ENCODE measurements at places on chromosomes 5 and 9.

- H3K4me3 ChIP-seq = no peak overlapping the region
- H3K4me1 ChIP-seq = no peaks in the 10 kb centered on the region
- DNase-seq = no peak
- no peaks in the 10 kb centered on the region for H3K36me3 ChIP-seq
- peaks cover 13% of the 10 kb centered on the region for H3K27me3 ChIP-seq
These were observed 96.5 kb downstream of the SH3TC2 start for GRCh38 chr5:148966348-148966747.

DNA sequence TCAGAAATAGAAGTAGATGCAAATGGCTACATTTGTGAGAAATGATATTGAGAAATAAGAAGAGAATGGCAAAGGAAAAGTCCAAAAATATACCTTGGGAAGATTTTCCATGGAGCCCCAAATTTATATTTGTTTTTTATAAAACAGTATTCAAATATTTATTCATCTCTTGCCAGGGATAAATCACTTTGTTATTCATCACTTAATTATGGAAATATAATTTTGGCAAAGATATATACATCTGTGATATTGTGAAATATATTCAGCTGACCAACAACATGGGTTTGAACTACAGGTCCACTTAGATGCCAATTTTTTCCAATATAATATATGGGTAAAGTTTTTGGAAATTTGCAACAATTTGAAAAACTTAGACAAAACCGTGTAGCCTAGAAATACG lies 19.7 kb upstream of the RAPGEF6 start:
- DNase-seq = no peak
- H3K4me3 ChIP-seq = no peak overlapping the region
- no peaks in the 10 kb centered on the region for H3K4me1 ChIP-seq
- peaks cover 68% of the 10 kb centered on the region for H3K36me3 ChIP-seq
- H3K27ac ChIP-seq = no peak overlapping the region

DNA sequence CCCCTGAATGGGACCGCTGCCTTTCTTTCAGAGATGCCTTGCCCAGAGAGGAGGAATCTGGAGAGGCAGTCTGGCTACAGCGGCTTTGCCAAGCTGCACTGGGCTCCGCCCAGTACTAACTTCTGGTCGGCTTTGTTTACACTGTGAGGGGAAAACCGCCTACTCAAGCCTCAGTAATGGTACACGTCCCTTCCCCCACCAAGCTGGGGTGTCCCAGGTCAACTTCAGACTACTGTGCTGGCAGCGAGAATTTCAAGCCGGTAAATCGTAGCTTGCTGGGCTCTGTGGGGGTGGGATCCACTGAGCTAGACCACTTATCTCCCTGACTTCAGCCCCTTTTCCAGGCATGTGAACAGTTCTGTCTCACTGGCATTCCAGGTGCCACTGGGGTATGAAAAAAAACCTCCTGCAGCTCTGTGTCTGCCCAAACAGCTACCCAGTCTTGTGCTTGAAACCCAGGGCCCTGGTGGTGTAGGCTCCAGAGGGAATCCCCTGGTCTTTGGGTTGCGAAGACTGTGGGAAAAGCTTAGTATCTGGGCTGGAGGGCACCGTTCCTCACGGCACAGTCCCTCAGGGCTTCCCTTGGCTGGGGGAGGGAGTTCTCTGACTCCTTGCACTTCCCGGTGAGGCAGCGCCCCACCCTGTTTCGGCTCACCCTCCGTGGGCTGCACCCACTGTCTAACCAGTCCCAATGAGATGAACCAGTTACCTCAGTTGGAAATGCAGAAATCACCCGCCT lies 171.2 kb downstream of the CWC27 start:
- H3K36me3 ChIP-seq = peaks cover 47% of the 10 kb centered on the region
- peak overlapping the region; percentile 78 for H3K27ac ChIP-seq
- H3K27me3 ChIP-seq = no peaks in the 10 kb centered on the region
- peak overlapping the region; percentile 35 for H3K4me3 ChIP-seq

DNA sequence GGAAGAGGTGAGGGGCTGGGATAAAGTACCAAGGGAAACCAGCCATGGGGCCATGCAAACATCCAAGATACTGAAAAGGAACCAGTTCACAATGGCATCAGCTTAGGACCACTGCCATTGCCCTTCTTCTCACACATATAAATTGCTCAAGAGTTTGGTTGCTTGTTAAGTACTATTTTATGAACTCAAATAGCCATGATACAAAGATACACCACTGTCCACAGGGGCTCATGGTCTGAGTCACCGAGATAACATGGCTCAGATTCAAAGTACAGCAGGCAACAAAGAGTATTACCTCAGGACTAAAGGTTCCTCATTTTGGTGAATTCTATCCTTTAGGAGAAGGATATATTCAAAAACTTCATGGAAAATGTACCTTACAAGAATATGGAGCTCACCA lies 55.6 kb downstream of the FANCC start:
- H3K27ac ChIP-seq = peak overlapping the region; percentile 17
- no peak for DNase-seq
- peaks cover 27% of the 10 kb centered on the region for H3K4me1 ChIP-seq
- no peaks in the 10 kb centered on the region for H3K27me3 ChIP-seq
- no peak overlapping the region for H3K4me3 ChIP-seq
- H3K36me3 ChIP-seq = peaks cover 41% of the 10 kb centered on the region

DNA sequence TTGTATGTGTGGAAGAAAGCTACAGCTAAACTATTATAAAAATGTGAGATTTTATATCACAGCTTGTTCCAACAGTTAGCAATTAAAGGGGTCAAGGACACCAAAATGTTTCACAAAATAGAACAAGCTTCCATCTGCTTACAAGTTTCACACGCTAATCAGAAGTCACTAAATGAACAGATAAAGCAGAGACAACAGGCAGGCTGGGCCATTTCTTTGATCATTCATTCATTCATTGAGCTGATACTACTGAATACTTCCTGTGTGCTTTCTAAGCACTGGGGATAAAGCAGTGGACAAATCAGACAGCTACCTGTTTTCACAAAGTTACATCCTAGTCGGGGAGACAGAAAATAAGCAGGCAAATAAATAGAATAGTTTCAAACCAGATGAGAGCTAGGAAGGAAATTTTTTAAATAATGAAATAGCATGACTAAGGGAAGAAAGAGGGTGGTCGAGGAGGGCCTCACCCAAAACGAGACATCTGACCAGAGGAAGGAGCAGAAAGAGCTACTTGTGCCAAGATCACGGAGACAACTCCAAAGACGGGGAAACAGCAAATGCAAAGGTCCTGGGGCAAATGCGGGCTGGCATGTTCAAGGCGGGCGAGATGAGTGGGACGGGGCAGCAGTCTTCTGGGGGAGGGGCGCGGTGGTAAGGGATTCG lies 1.2 kb downstream of the MAPK9 start:
- no peak overlapping the region for H3K27ac ChIP-seq
- peak overlapping the region; percentile 87 for H3K4me3 ChIP-seq
- H3K4me1 ChIP-seq = peaks cover 33% of the 10 kb centered on the region
- no peak for DNase-seq

GRCh38 chr5:109723606-109724005 lies 33.9 kb downstream of the MAN2A1 start:
- no peak overlapping the region for H3K4me3 ChIP-seq
- no peak for DNase-seq
- H3K27ac ChIP-seq = no peak overlapping the region
- H3K27me3 ChIP-seq = no peaks in the 10 kb centered on the region

DNA sequence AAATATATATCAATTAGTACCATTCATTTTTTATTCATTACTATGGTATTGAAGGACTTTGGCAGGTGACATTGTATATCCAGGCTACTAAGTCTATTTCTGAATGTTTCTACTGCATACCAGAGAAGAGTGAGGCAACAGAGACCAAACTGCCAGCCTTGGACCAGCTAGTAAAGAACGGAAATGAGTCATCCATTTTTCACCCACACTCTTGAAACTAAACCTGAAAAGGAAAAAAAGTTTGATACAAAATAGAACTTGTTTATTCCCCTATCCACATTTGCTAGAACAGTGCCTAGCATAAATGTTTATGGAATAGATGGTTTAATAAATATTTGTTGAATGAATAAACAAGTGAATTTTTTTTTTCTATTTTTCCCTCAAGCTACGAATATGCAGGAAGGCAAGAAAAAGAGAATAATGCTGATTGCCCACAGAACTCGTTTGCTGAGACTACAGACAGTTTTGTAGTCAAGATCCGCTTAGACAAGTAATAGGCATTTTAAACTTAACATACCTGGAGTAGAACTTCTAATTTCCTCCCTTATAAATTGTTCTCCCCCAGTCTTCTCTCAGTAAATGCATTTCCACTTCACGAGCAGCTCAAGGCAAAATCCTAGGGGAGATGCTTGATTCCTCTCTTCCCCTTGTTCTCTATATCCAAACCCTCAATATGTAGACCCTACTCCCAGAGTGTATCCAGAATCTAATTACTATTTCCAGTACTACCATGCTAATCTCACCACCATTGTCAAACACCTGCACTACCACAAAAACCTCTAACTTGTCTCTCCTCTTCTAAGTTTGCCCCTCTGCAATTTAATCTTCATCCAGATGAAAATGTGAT lies 146.2 kb upstream of the RASA1 start:
- H3K27ac ChIP-seq = no peak overlapping the region
- no peak overlapping the region for H3K4me3 ChIP-seq
- no peaks in the 10 kb centered on the region for H3K4me1 ChIP-seq
- H3K27me3 ChIP-seq = no peaks in the 10 kb centered on the region
- H3K36me3 ChIP-seq = no peaks in the 10 kb centered on the region
